ENCODE measurements at places on chromosomes 2 and 18. TPM values are rescaled to one million over a fixed set of nuclear protein-coding genes. Genes with fewer than 3 reads are reported as not detected.

CYS1 gene
- not detected for total RNA-seq

GBX2 gene
- total RNA-seq = not detected

GRB14 gene
- 3.8 TPM for total RNA-seq

VWA3B gene
- not detected for total RNA-seq

HOXD3 gene
- 0.08 TPM for total RNA-seq

PAX8 gene
- 1.5 TPM for total RNA-seq

POLR1B gene
- total RNA-seq = 70.8 TPM

OSR1 gene
- total RNA-seq = 1.1 TPM

LBX2 gene
- total RNA-seq = 4.0 TPM

CRYBA2 gene
- not detected for total RNA-seq

SIX3 gene
- total RNA-seq = not detected

ADAM23 gene
- not detected for total RNA-seq

C2orf72 gene
- total RNA-seq = 147 TPM

FZD7 gene
- 0.13 TPM for total RNA-seq

All from HepG2 (cell line).